ENCODE measurements at places on chromosomes 5 and 9. TPM values are rescaled to one million over a fixed set of nuclear protein-coding genes. Genes with fewer than 3 reads are reported as not detected.

Gene RNF180
- 22.9 TPM for total RNA-seq

Gene TMEM252
- total RNA-seq = not detected

Gene STOM
- total RNA-seq = 191 TPM

Gene GABBR2
- 12.2 TPM for total RNA-seq

Gene RABGAP1
- total RNA-seq = 96.4 TPM

Gene CCL27
- total RNA-seq = 0.68 TPM

GRCh38 chr9:135088979-135089847 lies 1.7 kb downstream of the OLFM1 start:
- no peak for DNase-seq

GRCh38 chr5:93307557-93307956 lies 273.5 kb downstream of the NR2F1-AS1 start:
- no peak for DNase-seq

- no peak for DNase-seq
Measured at GRCh38 chr5:62732677-62733121, 154.1 kb downstream of the LRRC70 start.

GRCh38 chr5:130555429-130555828 lies 609.6 kb downstream of the HINT1 start:
- no peak for DNase-seq

- no peak for DNase-seq
Measured at GRCh38 chr5:140227046-140227445, 52.1 kb downstream of the CYSTM1 start.

DNA sequence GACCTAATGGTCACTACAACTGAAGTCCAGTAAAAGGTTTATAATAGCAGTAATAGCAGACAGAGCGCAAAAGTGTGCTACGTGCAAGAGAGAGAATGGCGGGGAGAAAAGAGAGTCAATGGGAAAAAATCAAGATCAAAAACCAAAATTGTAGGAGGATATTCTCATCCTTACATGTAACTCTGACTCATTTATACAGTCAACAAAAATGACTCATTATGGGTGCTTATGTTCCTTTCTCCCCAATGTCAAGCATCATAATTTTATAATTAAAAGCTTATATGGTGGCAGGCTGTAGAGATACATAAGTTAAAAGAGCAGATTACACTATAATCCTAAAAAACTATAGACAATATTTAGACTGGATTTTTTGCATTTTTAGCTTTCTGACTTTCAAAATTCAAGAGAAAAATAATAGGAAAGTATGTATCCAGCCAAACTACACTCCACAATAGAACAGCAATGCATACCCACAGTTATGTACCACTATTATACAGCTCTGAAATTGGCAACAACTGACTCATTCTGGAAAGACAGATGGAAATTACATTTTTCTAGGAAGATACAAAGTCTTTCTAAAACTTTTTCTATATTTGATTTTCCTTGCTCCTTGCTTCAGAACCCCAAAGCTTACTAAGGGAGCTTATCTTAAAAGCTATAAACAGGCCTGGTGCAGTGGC lies 78.4 kb downstream of the PLPP1 start:
- DNase-seq = no peak

DNA sequence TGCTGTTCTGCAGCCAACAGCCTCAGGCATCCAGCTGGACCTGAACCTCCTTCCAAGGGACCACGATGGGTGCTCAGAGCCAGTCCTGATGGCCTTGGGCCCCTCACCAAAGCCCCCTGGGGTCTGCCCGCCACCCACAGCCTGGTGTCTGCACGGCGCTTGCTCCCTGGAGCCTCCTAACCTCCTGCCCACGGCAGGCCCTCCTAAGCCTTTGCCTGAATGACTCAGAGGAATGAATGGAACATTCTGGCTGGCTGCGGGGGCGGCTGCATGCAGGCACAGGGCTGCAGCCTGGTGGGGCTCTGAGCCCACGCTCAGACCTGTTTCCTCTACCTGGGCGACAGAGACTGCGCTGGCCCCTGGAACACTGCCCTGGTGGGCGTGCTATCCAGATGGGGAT lies 6.9 kb downstream of the SOHLH1 start:
- no peak for DNase-seq

DNA sequence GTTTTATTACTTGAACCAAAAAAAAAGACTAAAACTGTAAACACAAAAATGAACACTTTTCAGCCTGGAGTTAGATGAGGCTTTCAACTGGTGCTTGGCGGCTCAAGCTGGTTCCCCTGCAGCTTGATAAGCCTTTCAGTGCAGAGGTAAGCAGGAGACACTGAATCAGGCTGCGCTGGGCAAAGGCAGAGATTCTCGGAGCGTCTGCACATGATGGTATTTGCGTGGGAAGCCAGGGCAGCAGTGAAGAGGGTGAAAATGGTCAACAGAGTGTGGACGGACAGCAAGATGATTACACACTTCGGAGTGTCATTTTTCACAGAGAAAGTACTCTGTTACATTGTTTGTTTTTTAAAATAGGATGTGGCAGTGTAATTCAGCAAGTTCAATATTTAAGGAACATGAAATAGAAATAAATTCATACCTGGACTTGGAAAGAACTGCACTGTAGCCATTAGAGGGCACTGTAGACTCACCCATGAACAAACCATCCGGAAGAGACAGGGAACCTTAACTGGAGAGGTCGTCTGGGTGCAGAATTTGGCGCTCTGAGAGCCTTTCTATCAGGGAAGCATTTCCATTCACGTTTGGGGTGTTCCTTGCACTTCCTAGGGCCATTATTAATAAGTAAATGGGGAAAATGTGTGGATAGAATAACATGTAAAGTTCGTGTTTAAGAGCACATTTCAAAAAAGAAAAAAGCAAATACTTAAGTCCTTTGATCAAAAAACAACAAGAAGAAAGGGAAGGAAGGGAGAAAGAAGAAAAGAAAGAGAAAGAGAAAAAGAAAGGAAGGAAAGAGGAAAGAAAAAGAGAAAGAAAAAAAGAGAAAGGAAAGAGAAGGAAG lies 69.8 kb downstream of the ICE1 start:
- DNase-seq = no peak

DNA sequence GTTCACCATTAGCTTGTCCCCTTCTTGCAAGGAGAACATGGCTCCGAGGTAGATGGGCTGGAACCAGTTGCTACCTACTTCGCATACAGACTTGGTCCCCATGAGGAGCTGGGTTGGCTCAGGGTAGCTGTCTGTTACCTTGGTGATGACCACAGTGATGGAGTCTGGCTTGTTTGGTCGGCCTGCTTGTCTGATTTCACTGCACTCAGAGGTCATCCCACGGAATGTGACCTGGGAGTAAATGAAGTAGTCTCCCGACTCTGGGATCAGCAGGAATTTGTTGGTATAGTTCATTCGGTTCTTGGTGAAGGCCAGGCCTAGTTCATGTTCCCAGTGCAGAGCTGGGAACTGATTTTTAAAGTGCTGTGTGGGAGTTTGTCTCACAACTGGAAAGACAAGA lies 15.3 kb downstream of the TNFSF15 start:
- no peak for DNase-seq

DNA sequence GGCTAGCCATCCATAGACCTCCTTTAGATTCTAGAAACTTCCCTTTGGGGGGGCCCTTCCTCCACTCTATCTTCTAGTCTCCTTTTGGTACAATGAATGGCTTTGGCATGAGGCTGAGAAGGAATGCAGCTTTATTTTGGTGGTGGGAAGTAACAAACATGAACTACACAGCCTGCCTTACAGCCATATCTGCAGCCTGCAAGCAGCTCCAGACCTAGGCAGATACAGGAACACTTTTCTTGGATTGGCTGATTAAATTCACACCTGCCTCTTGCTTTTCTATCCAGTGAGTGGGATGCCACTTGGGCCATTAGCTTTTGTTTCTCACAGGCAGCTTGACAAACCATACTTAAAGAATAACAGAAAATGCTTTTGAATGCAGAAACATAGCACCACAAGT lies 28.2 kb downstream of the NR6A1 start:
- no peak for DNase-seq

GRCh38 chr5:17275289-17276158 lies 58.1 kb downstream of the BASP1 start:
- no peak for DNase-seq

DNA sequence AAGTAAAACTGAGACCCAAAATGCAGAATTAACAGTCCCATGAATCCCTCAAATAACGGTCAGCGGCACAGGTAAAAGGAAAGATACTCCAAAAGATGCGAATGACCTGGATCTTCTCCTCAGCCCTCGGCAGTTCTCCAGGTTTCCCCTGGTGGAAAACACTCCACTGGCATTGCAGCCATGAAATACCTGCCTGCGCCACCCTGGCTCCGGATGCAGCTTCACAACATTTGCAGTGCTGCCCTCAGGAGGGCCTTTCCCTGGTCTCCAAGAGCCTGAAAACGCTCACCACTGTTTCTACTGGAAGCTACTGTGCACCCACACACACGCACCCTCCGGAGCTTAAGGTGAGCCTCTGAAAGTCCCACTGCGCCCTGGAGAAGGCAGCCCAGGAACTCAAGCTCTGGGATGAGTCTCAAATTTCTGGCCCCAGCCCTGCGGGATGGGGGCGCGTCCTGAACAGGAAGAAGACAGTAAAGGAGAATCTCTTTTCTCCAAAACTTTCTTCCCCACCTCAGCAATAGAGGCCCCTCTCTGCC lies 612 bp downstream of the UGT3A2 start:
- no peak for DNase-seq

DNA sequence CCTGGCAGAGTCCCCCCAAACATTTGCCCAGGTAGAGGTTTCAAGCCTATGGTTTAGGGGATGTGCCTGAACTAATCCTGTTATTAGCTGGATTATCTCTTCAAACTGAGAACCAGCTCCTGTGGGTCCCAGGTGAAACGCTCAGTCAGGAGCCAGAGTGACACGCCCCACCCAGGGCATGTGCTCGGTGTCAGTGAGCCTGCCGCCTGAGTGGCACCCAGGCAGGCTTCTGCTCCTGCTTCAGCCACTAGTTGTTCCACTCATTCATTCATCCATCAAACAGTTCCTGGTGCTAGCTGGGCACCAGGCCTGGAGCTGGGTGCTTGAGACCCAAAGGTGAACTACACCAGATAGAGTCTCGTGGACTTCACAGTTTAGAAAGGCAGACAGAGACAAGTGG lies 129.4 kb upstream of the PITX1 start:
- DNase-seq = no peak

DNA sequence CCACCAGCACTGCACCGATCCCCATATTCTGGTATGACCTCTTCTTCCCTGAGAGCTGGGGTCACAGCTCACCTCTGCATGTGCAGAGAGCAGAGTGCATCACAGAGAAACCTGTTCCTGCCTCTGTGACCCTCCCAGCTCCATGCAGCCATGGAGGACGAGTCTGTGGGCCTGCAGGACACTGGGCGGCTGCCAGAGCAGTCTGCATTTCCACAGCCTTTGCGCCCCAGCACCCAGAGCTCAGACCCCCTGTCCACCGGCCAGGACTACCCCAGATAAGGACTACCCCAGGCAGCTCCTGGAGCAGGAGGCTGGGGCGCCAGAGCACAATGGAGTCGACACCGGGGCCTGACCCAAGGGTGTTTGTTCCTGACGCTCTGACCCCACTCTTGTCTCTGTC lies 308.1 kb upstream of the IRX1 start:
- DNase-seq = no peak

DNA sequence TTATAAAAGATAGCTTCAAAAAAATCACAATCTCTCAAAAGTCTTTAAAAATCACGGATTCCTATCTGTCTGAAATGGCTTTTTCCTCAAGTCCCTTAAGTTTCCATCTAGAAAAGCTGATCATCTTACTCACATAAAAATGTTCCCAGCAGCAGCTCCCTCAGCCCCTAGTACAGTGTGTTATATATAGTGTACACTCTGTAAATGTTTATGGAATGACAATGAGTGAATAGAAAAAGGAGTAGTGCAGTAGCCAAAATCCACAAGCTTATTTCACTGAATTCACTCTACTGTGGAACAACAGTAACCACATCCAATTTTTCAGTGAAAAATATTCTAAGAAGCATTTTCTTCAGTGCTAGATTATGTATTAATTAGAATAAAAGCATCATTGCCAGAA lies 609.4 kb downstream of the DTWD2 start:
- no peak for DNase-seq

DNA sequence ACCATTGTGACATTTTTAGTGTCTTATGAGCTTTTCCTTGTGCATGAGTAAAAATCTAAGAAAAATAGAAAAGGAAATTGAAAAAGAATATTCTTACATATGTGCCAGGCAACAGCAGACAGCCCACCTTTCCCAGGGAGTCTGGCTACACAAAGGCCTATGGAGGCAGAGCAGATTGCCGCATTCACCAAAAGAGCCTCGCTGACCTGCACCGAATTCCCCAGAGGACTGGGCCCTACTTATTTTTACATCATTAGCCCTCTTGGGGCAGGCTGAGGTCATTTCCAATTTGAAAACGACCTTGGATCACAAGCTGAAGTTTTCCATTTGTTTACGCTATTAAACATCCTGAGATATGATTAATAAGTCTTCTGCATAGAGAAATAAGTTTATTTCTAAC lies 66.2 kb upstream of the WDR41 start:
- DNase-seq = no peak

DNA sequence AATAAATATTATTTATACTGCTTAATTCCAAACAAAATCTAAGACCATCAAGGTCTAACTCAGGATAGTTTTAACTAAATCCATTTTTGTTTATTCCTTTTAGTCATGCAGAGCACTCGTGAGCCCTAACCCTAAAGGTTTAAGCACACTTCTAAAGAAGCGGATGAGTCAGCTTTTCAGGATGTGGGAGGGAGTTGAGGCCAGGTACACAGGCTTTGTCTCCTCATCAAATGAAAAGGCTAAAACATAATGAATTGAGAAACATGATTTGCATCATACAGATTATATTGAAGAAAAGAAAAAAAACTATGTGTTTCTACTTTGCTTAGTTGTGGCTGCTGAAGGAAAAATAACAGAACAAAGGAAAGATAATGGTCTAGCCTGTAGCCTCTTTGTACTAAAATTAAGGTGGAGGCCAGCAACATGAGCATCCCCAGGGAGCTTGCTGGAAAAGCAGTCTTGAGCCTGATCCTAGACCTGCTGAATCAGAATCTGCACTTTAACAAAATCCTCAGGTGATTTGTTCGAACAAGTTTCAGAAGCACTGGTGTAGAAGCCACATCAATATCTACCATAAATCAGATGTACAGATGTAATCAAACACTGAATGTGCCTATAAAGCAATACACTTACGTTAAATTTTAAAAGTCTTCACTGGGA lies 21.1 kb upstream of the ISCA1 start:
- DNase-seq = no peak

GRCh38 chr5:137101544-137101943 lies 397.6 kb downstream of the SPOCK1 start:
- DNase-seq = no peak

DNA sequence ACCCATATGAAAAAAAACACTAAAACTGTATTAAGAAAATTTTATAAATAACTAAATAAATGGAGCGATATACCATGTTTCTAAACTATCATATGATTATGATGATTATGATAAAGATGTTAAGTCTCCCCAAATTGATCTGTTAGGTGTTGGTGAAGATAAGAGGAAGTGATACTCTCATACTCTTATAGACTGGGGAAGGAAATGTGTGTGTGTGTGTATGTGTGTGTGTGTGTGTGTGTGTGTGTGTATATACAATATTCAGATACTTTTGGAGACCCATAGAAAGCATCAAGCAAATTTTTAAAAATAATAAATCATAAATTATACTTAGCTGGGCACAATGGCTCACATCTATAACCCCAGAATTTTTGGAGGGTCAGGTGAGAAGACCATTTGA lies 62.9 kb downstream of the TMEM232 start:
- DNase-seq = no peak

- no peak for DNase-seq
Measured at GRCh38 chr9:20788526-20789451, 104.7 kb downstream of the FOCAD start.

- DNase-seq = no peak
Measured at GRCh38 chr5:25119650-25120049, 474.9 kb upstream of the CDH10 start.
